Stimulated activated CD8-positive, alpha-beta memory T cell treated with anti-CD3 and anti-CD28 coated beads, Interleukin-4, amount 100 ng/mL, for 1 hour (primary cell): ENCODE measurements at places on chromosomes 7 and 10.

DNA sequence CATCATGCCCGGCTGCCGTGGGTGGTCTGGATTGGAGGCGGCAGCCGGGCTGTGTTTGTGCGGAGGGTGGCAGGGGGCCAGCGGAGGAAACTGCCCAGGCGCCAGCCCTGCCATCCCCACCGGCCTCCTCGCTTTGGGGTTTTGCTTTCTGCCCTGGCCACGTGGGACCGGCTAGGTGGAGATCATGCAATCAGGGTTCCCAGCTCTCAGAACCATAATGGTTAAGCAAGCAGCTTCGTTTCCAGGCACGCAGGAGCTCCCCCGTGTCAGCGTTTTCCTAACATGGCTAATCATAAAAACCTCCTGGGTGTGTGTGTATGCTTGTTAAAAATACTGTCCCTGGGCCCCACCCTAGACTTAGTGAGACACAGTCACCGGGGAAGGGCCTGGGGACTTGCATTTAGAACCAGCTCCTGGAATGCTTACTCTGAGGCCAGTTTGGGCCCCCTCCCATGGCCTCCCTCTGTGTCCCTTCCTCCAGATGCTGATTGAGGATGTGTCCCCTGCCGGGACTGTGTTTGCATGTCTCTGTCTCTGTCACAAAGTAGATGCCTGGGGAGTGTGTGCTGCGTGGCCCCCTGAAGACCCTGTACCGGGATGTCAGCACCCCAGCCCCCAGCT, 119.3 kb downstream of the CUX1 start:
- DNase-seq, result no peak

DNA sequence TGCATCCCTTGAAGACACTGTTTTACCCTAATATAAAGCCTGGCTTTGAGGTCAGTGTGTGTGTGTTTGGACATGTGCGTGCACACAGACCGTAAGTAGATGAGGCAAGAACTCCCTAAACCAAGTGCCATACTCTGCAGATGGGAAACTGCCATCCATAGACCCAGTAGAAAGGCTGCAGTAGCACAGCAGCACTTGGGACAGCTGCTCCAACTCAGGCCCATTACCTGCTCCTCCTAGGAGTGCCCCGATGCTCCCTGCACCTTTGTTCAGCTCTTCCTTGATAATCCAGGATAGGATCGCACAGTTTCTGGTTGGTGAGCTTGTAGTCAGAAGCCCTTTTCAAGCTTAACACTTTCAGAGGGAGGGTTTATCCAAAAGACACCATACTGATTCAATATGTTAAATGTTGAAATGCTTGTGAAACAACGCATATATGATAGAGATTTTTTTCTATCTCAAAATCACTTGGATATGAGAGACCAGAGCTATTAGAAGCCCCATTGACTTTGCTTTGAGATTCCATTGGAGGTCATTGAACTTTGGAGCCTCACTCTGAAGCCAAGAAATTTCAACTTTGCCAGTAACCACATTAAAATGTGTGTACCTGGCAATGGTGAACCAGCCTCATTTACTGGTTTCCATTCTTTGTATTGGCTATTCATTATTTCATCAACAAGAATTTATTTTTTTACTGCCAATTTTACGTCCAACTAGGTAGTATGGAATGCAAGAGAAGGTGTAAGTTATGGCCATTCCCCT, 757.0 kb upstream of the GALNT17 start:
- DNase-seq, result no peak

DNA sequence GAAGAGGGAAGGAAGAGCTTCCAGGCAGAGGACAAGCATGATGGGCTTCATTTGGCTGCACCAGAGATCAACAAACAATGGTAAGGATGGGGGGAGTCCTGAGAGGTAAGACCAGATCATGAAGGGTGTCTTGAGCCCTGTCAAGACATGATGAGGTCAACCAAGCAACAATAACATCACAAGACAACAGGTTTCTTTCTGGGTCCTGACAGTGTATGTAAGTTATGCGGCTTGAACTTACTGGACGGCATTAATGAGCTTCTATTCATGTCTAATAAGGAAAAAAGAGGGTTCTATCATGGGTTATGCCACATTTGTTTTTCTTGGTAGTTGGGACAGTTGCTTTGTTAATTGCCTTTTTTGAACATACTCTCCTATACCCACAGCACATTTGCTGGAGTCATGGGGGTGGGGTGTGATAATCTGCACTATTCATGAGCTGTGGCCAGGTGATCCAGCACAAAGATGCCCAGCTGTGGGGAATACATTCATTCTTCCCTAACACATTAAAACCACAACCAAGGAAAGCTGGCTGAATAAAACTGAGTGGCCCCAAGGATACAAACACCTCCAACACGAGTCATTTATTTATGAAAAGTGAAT, 168.8 kb upstream of the KLF14 start:
- DNase-seq, result no peak

GRCh38 chr7:44604941-44605340, 1.5 kb upstream of the OGDH start:
- DNase-seq, result no peak

GRCh38 chr7:133769668-133770067, 357.5 kb upstream of the LRGUK start:
- DNase-seq, result no peak

GRCh38 chr7:41451826-41452225, 251.1 kb downstream of the INHBA start:
- no peak for DNase-seq

DNA sequence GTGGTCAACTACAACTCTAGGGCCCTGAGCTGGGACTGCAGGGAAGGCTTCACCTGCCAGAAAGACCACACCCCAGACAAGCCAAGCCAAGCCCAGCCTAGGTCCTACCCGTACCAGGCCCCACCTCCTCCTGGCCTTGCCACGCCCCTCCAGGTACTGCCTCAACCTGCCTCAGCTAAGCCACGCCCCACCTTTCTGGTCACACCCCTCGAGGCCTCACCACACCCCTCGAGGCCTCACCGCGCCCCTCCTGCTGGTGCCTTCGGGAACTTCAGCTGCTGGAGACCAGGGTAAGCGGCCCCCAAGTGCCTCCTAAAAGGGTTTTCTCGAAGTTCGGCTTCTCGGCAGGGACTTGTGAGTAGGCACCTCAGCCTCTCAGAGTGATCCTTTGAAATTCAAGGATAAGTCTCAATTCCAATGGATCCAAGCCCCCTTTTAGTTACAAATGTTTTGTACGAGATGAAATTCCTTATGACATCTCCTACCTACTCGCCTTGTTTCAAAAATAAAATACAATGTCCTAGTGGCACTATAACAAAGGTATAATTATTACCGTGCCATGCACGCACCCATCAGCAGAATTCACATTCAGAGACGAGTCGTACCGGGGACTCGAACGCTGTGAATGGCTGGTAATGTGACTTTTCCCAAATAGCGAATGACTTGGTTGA, 171.2 kb downstream of the ARHGAP21 start:
- no peak for DNase-seq

GRCh38 chr7:45162311-45162845, 4.8 kb downstream of the RAMP3 start:
- no peak for DNase-seq

- no peak for DNase-seq
Observed at GRCh38 chr7:158791107-158791506, 38.2 kb downstream of the ESYT2 start.

GRCh38 chr10:59891936-59892335, 14.4 kb downstream of the CCDC6 start:
- DNase-seq, result no peak

- DNase-seq, result no peak
Observed at GRCh38 chr7:74439541-74439940, 14.2 kb upstream of the GTF2IRD1 start.

GRCh38 chr10:114962441-114962840, 24.4 kb downstream of the TRUB1 start:
- DNase-seq, result no peak

GRCh38 chr7:51000956-51001355, 218.3 kb upstream of the GRB10 start:
- DNase-seq, result no peak

- no peak for DNase-seq
Observed at GRCh38 chr10:25263931-25264330, 89.1 kb downstream of the GPR158 start.

DNA sequence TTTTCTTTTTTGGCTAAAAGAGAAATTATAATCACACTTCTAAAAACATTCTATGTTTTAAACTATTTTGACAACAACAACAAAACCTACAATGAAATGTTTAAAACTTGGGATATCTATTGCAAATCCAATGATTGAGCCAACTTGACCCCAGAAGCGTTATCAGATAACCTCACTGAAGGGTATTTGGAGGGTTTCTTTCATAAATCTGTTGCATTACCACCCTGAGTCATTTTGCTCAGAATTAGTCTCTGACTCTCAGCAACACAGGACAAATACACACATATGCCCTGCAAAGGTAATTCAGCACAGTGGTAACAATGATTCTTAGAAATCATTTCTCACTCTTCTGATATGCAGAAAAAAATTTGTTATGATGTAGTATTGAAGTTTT, 2.3 kb upstream of the COL1A2 start:
- DNase-seq, result no peak

DNA sequence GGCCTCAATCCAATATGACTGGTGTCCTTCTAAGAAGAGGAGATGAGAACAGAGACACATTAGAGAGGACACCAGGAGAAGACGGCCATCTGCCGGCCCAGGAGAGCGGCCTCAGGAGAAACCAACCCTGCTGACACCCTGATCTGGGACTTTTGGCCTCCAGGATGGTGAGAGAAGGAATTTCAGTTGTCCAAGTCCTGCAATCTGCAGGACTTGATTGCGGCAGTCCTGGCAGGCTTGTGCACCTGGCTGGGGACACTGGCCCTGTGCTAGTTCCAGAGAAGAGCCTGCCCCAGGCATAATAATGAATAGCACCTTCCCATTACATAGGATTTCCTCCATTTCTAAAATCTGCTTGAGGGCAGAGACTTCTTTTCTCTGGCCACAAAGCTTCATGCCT, 409.9 kb upstream of the SHH start:
- DNase-seq, result no peak

DNA sequence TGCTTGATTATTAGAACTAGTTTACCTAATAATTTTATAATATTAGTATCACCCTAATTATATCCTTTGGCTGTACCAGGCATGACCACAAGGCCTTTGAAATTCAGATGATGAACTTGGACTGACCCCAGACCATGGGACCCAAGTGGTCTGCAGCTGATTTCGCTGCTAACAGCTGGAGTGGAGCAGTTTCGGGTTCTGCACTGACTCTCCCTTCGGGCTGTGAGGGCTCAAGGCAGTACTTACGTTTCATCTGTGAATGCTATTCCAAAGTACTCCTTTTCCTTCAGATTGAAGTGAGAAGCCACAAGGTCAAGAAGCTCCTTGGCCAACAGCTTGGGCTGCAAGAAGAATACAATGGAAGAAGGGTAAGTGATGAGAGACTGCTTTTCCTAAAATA, 223.8 kb downstream of the PRPF18 start:
- no peak for DNase-seq

GRCh38 chr7:29319719-29320521, 125.3 kb downstream of the CHN2 start:
- DNase-seq, result no peak

GRCh38 chr7:98223351-98223897, 12.2 kb downstream of the BHLHA15 start:
- no peak for DNase-seq

- no peak for DNase-seq
Observed at GRCh38 chr10:34408956-34409355, 406.1 kb downstream of the PARD3 start.

DNA sequence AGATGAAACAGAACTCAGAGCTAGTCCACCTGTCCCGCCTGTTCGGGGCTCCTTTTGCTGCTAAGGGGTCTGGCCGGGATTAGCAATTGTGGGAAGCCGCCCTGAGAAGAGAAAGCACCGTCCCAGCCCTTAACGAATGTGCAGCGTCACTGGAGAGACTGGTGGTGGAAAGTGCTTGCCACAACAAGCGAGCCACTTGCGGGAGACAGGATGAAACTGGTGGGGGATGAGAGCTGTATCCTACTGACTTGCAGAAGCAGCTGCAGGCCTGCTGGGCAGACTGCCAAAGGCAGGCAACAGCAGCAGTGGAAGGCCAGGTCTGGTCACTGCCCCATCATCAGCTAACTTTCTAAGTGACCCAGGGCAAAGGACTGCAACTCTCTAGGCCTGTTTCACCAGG, 95.4 kb downstream of the FAM53B start:
- no peak for DNase-seq

DNA sequence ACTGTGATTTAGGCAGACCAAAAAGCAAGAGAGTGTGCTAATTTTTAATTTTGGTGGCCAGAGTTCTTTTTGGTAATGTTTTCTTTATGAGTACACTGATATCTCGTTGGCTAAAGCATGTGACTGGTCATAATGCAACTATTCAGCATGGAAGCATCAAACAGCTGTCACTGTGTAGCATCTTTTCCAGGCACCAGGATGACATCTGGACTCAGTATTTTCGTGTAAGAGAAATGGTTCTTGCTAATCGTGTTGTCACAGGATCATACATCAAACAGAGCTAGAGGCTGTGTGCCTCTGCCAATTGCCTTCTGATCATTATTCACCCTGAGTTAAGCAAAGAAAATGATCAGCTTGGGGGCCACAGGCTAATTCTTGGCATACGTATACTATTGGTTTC, 118.9 kb downstream of the SND1 start:
- DNase-seq, result no peak

DNA sequence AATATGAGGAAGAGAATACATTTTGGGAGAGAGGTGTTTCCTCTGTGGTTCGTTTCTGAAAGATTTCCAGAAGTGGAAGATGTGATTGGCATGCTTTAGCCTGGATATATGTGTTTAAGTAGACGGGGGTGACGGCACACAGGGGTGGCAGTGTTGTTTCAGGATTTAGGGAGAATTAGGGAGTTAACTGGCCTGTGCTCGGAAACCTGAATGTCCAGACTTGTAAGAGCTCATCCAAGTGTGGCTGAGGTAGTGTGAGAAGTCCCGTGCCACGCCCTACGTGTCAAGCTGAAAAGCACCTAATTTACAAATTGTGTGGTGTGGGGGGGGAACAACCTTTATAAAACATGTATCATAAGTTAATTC, 1.1 kb downstream of the RALA start:
- DNase-seq, result no peak

GRCh38 chr10:100934084-100934659, 21.4 kb downstream of the SLF2 start:
- DNase-seq, result no peak

DNA sequence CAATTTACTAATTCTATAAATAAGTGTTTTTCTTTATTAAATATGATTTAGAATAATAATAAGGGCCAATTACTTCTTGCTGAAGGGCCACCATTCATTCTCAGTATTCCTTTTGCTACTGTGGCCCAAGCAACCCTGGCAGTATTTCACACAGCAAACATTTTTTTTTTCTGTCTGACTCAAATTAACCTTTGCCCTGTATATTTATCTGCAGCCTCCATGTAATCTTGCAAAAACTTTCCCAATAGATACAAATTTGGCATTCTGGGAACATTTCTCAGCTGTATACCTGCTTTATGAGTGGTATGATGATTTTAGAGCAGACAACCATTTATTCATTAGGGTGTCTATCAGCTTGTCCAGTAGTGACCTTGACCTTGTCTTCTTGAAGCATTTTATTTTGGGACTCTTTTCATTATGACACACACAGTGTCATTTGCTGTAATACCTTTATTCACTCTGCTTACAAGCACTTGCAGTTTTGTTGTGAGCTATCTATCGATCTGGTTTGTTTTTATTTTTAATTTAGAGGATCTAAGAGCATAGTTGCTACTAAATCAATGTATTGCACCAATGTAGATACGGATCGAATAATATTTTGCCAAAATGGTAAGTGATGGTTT, 159.7 kb upstream of the PLXDC2 start:
- DNase-seq, result no peak
